ENCODE measurements at places on chromosomes 1 and 21.

DNA sequence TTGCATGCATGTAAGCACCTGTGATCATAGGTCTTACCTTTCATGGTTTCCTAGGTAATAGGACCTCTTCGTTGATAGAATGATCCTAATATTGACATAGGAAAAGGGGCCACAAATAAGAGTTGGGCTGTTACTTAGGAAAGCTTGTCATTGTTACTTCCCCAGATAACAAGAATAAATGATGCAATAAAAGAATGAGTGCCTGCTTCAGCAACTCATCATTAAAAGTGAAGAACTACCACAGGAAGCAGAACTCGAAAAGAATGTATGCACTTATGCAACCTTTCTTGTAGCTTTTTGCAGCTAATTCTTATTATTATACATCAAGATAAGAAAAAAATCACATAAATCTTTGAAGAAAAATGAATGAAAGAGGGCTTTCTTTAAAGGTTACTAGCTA, 548.6 kb downstream of the LTN1 start:
- no peak for DNase-seq

DNA sequence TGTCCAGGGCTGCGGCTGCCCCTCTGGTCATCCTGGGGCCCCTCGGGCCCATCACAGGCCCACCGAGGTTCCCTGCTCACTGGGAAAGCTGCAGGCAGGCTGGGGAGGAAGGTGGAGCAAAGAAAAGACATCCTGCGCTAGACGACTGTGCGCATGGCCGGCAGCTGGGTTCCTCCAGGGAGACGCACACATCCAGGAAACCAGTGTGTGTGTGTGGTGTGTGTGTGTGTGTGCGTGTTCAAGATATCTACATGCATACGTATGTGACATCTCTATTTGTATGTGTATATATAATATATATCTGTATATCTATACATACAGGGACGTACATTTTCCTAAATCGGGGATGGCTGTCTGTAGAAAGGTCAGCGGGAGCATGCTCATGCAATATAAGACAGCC, 63.7 kb downstream of the ACOT7 start:
- no peak for DNase-seq

- DNase-seq = no peak
Measured at GRCh38 chr1:211603191-211603701, 24.3 kb upstream of the SLC30A1 start.

DNA sequence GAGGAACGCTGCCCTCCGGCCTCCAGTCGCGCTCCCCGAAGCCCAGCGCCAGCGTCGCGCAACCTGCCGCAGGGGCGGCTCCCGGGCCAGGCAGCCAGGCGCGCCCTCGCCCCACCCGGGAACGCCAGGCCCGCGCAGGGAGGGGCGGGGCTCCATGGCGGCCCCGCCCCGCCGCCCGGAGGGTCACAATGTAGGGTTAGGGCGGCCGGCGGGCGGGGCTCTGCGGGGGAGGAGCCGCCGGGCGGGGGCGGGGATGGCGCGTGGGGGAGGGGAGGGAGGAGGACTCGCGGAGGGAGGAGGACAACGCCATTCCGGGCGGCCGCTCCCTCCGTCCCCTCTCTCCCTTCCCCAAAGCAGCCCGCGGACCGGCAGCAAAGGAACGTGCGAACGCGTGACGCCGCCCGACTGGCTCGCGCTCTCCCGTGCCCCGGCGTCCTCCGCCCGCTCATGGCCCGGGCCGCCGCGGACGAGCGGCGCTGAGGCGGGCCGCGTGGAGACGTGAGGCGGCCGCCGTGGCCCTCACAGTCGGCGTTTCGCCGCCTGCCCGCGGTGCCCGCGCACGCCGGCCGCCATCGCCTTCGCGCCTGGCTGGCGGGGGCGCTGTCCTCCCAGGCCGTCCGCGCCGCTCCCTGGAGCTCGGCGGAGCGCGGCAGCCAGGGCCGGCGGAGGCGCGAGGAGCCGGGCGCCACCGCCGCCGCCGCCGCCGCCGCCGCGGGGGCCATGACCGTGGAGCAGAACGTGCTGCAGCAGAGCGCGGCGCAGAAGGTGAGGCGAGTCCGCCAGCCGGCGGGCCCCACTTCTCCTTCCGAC, at the start of gene USP25:
USP25 (plus strand) TSS at position 309 of the 810 bp plus-strand sequence; CDS start at position 721, 412 bp downstream.
- DNase-seq = peak; percentile 70

DNA sequence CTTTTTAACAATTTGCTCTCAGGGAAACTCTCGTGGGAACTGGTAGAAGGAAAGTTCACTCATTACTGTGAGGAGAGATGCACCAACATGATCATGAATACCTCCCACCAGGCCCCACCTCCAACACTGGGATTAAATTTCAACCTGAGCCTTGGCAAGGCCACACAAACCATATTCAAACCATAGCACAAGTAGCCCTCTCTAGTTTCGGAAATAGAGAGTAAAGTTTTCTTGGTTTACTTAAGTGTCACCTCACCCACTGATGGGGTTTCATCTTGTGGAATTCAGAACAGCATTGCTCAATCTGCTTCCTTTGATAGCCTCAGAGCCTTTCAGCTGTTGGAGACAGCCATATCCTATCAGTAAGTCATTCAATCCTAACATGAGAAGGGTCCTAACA, 25.5 kb upstream of the CCSAP start:
- no peak for DNase-seq

GRCh38 chr1:1149416-1149815, 24.3 kb upstream of the TTLL10 start:
- DNase-seq = no peak

- no peak for DNase-seq
Measured at GRCh38 chr21:41898998-41899397, 19.9 kb upstream of the PRDM15 start.

- no peak for DNase-seq
Measured at GRCh38 chr1:153032677-153033308, 1.8 kb downstream of the SPRR1B start.

DNA sequence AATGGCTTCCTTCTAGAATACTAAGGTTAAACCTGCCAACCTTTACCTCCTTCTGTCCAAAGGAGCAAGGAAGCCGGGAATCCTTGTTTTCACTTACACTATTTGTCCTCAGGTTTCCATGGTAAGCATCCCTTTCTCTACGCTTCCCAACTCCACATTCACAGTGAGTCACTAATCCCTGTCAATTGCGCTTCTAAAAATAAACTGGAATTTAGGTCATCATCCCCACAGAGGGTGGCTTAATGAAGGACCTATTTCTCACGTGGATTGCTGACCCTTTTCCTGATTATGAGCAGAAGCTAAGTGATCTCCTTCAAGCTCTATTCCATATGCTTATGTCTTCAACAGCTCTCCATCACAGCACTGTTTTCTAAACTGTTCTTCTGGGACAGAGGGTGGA, 39.9 kb upstream of the ABCA4 start:
- no peak for DNase-seq

- no peak for DNase-seq
Measured at GRCh38 chr1:26307363-26307781, 936 bp upstream of the UBXN11 start.

DNA sequence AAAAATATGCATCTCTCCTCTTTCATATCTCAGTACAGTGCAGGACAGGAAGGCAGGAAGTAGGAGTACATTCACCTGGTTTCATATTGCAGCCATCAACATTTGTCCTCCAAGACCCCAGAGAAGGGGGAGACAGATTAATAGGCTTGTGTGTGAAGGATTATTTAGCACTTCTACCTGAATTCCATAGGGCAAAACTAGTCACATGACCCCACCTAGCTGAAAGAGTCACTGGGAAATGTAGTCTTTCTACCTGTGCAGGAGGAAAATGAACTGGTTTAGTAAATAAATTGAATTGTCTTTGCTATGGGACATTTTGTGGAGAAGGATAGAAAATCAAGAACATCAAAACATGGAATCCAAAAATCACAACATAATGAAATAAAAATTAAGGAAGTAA, 13.9 kb upstream of the TRIM33 start:
- no peak for DNase-seq

GRCh38 chr21:43734928-43735229, 15.9 kb downstream of the PDXK start:
- no peak for DNase-seq

- DNase-seq = no peak
Measured at GRCh38 chr1:8133190-8133589, 107.1 kb upstream of the ERRFI1 start.

GRCh38 chr1:158329733-158330132, 1.6 kb downstream of the CD1B start:
- no peak for DNase-seq

- DNase-seq = no peak
Measured at GRCh38 chr1:87968197-87968955, 639.7 kb downstream of the LMO4 start.

DNA sequence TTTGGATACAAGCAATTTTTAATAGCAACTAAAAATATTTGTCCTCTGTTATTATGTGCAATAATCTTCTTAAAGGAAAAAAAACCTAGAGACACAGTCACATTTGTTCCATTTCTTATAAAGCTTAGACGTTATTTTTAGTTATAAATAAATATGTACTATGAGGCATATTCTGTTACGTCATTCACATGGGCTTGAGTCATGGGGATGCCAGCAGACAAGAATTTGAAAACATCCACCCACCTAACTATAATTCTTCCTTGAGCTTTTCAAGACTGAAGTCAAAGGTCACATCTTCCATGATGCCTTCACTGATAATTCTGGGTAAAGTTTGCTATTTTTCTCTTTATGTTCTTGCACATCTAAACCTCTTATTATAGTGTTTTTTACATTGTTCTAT, 268.8 kb downstream of the KCTD3 start:
- no peak for DNase-seq

- no peak for DNase-seq
Measured at GRCh38 chr1:13733711-13734110, 33.7 kb downstream of the PRDM2 start.

GRCh38 chr1:162596514-162597170, 35.1 kb downstream of the UAP1 start:
- DNase-seq = no peak

DNA sequence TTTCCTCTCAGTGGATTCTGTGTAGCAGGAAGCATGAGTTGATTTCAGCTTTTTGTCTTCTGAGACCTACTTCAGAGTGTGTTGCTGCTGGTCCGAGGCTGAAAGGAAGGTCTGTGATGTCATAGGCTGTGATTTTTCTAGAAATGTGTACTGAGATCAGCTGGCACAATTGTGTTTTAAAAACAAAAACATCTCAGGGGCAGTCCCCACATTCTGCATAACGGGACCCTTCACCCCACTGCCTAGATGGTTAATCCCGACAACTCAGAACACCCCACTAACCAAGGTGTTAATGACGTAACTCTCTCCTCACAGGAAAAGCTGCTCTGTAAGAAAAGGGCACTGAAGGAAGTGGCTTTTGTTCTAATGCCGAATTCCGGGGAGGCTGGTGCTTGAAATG, 59.8 kb upstream of the PPP2R5A start:
- no peak for DNase-seq

DNA sequence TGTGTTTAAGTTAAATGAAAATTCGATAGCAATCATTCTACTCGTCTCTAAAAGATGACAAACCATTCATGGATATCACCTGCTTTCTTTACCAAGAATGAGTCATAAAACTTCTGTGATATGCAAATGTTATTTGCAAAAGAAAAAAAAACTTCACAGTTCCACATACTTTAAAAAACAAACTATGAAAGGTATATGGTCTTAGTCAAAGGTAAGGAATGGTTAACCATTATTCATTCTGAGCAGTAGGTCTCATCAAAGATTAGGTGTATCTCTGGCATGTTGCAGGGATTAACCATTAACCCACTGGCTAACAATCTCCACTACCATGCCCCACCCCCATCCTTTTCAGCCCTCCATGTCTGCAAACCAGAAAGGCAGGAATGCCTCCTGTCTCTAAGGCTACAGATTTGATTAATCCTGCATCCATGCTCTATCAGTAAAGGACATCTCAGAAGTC, 44.4 kb downstream of the PTPN14 start:
- no peak for DNase-seq

GRCh38 chr1:87201768-87202167, 126.9 kb upstream of the LMO4 start:
- DNase-seq = no peak

DNA sequence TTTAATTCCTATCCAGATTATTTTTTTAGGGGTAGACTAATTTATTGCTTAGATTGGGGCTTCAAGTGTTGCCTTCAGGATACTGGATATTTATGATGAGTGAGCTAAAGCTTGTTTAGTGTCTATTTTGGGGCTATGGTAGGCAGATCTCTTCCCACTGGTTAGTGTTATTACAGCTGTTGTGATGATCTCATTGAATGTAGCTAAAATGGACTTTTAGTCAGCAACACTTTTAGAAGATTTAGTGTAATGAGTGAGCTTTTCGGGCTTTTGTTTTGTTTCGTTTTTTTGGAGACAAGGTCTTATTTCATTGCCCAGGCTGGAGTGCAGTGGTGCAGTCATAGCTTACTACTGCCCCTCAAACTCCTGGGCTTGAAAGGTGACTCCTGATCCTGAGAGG, 14.2 kb downstream of the THRAP3 start:
- DNase-seq = no peak

DNA sequence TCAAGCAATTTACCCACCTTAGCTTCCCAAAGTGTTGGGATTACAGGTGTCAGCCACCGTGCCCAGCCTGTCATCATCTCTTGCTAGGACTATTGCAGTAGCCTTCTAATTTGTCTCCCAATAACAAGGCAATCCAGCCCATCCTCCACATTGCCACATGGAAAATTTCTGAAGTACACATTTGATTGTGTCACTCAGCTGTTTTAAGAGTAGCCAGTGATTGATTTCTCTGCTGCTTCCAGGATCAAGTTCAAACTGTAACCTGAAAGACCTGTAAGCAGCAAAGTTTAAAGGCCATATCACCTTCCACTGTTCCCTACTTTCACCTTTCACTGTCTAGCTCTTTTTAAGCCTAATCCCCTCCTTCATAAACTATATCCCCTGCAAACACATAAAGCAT, 7.8 kb upstream of the ELK4 start:
- DNase-seq = no peak

- DNase-seq = no peak
Measured at GRCh38 chr21:28196981-28197380, 795.7 kb downstream of the LTN1 start.

DNA sequence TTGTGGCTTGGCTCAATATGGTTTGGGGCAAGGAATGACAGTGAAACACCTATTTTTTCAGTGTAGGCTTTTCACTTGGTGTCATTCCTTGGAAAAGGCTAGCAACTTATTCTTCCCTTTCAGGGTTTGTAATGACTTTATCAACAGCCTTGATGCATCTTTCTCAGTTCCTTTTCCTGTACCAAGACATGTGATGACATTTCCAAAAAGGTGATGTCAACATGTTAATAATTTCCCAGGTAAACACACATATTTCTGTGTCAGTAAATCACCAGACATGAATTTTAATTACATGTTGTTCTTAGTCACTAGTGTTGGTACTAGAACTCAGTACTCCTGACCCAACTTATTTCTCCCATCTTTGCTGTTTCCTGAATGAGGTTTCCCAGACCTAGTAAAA, 37.8 kb upstream of the RRP15 start:
- no peak for DNase-seq

GRCh38 chr1:164446020-164446419, 113.0 kb upstream of the PBX1 start:
- no peak for DNase-seq

Measured in NCI-H187 (cell line).